ENCODE measurements at places on chromosomes 1 and 21. TPM values are rescaled to one million over a fixed set of nuclear protein-coding genes. Genes with fewer than 3 reads are reported as not detected.

The DENND1B gene
- 12.2 TPM for total RNA-seq

The LCE1A gene
- not detected for total RNA-seq

The CACNA1E gene
- total RNA-seq: 2.1 TPM

- no peak for DNase-seq
- H3K36me3 ChIP-seq: no peaks in the 10 kb centered on the region
- H3K4me1 ChIP-seq: no peaks in the 10 kb centered on the region
- H3K4me3 ChIP-seq: no peak overlapping the region
- H3K27ac ChIP-seq: no peak overlapping the region
These were observed 9.8 kb downstream of the C1orf35 start for GRCh38 chr1:228093050-228093906.

- no peak overlapping the region for H3K27ac ChIP-seq
- H3K27me3 ChIP-seq: no peaks in the 10 kb centered on the region
- no peaks in the 10 kb centered on the region for H3K36me3 ChIP-seq
- DNase-seq: no peak
These were observed 27.0 kb downstream of the SLAMF1 start for GRCh38 chr1:160619742-160620277.

- peaks cover 83% of the 10 kb centered on the region for H3K4me1 ChIP-seq
These were observed 87.4 kb downstream of the EPHB2 start for GRCh38 chr1:22798083-22798482.

- H3K4me3 ChIP-seq: no peak overlapping the region
- no peak overlapping the region for H3K27ac ChIP-seq
- H3K27me3 ChIP-seq: no peaks in the 10 kb centered on the region
- no peaks in the 10 kb centered on the region for H3K4me1 ChIP-seq
- H3K36me3 ChIP-seq: no peaks in the 10 kb centered on the region
- no peak for DNase-seq
These were observed 90.2 kb upstream of the TSPAN2 start for GRCh38 chr1:115179397-115180079.

- H3K4me3 ChIP-seq: no peak overlapping the region
- no peak overlapping the region for H3K27ac ChIP-seq
- no peaks in the 10 kb centered on the region for H3K27me3 ChIP-seq
These were observed 419.9 kb downstream of the PTPRU start for GRCh38 chr1:29655945-29656850.

GRCh38 chr21:25408666-25409065 is 198.6 kb downstream of the MRPL39 start:
- no peaks in the 10 kb centered on the region for H3K4me1 ChIP-seq
- no peaks in the 10 kb centered on the region for H3K36me3 ChIP-seq
- no peak overlapping the region for H3K27ac ChIP-seq
- H3K4me3 ChIP-seq: no peak overlapping the region
- no peak for DNase-seq
- no peaks in the 10 kb centered on the region for H3K27me3 ChIP-seq

Measured in neural progenitor cell (in vitro differentiated cells).